Stimulated activated CD4-positive, alpha-beta T cell treated with anti-CD3 and anti-CD28 coated beads, Interleukin-1b, Interleukin-23, amount 100 ng/mL, for 1 hour (primary cell): ENCODE measurements at places on chromosomes 2 and 18.

- DNase-seq = no peak
These were observed 2.9 kb downstream of the ALS2 start for GRCh38 chr2:201777869-201778268.

- no peak for DNase-seq
These were observed 265.2 kb upstream of the SPHKAP start for GRCh38 chr2:228446734-228447133.

DNA sequence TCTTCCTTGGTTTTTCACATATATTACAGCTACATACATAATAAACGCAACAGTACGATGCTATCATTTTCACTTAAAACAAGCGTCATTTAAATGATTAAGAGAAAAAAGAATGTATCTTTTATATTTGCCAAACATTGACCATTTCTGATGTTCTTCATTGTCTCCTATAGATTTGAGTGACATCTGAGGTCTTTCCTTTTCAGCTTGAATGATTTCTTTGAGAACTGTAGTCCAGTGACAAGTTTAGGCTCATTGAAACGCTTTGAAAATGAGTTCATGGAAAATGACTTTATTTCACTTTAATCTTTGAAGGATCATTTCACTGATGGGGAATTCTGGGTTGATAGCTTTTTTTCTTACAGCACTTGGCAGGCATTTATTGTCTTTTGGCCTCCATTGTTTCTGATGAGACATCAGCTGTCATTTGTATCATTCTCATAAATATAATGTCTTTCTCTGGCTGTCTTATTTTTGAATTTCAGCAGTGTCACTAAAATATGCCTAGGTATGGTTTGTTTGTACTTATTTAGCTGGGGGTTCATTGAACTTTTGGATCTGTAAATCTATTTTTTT, 10.9 kb downstream of the TGIF1 start:
- no peak for DNase-seq

DNA sequence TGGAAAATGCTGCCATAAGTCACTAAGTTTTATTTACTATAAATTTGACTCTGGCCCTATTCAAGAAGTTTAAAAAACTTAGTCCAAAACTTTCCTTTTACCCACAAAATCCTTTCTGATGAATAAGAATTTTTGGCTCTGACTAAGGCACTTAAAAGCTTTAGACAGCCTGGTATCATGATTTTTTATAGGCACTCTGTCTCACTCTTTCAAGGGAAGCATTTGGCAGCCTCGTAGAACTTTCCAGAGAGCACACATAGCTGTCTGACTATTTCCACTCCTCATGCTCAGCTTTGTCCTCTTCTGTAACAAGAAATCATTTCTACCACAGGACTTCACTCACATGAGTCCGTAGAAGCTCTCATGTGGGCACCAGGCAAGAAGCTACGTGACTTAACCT, 32.3 kb upstream of the XDH start:
- DNase-seq = no peak
